ENCODE measurements at places on chromosomes 4 and X.
A peak's percentile ranks its signal among the peaks of the same experiment; 100 is the strongest.

DNA sequence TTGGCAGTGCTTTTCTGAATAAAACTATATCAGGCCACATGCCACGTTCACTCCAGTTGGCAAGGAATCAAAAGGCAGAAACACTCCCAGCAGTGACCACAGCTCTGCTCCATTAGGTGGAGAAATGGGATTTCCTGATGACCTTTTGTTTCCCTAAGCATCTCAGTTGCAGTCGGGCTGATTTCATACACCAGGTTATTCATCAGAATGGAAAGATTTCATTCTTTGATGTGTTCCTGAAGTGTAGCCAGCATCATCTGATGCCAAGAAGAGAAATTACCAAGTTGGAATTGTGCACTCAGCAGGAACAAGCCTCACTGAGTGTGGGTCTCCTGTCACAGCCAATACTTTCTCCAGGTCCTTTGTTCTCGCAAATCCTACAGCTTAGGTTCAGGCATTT lies 193.7 kb downstream of the SPATA18 start:
- no peak for DNase-seq

DNA sequence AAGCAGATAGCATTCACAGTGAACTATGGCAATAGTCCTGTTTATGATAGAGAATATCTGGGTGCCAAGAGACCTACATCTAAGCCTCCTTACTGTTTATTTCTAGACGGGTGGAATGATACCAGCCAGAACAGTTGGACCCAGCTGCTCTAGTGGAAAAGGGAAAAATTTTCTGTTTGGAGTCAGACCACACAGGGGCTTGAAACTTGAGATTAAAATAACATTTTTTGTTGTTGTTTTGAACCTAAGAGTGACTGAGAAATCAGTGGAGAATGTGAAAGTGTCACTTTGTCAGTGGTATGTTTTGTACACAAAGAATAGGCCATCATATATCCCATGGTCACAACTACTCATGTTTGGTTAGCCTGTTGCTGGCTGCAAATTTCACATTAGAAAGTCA lies 105.7 kb downstream of the AGTR2 start:
- DNase-seq = no peak

DNA sequence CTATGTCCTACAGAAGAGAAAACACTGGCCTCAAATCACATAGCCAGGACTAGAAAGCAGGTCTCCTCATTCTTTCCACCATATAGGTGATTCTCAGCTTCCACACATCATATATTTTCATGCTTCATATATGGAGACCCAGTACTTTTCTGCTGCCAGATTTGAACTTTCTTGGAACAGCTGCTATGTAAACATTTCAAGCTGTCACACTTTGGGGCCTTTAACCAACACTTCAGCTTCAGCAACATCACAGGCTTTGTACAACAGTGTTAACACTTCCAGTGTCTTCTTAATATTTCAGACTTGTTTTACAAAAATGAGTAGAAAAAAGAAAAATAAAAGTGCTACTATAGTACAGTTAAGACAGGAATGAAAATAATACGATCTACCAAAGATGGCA lies 12.6 kb downstream of the SH3RF1 start:
- no peak for DNase-seq

DNA sequence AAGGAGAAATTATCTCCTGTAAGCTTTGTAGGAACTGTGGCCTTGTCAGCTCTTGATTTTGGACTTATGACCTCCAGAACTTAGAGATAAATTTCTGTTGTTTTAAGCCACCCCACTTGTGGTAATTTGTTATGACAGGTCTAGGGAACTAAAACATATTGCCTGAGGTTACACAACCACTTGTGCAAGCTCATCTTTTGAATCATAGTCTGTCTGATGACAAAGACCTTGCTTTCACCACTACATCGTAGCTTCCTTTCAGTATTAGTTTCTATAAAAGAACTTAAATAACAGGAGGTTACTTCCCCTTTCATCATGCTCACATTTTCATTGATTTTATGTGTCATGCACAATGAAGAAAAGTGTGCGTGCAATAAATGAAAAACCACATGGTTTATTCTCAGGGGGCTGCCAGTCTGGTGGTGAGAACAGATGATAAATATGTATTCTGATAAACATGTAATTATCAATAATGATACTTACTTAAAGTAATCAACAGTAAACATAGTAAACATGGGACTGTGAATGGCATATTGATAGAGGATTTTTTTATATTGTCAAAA lies 690.0 kb upstream of the HS3ST1 start:
- peak; percentile 88 for DNase-seq

DNA sequence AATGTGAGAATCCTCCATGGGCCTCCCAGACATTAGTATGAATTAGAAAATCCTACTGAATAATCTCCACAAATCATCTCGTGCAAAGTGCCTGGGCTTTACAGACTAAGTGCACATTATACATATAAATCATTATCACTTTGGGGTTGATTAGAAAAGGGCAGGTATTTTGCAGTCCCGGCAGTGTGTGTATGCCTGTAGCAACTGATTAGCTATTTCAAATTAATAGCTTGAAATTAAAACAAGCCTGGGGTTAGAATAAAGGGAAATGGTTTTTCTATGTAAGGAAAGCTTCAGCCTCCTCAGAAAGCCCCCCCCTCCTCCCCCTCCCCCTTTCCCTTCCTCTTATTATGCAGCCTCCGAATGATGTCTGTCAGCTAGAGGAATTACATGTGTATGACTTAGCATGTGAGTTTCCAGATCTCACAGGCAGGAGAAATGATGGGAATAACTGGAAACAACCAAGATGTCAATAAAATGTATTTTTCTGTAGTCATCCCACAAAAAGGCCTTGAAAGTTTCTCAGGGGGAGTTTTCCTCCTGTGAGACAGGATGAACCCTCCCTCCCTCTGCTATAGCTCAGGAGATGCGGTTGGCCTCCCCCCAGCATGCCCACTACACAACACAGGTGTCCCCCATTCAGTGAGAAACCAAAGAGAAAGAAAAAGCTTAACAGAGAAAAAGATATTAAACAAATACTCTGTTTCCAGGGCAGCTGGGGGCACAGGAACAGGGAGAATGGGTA lies 41.2 kb upstream of the RASGEF1B start:
- DNase-seq = no peak

DNA sequence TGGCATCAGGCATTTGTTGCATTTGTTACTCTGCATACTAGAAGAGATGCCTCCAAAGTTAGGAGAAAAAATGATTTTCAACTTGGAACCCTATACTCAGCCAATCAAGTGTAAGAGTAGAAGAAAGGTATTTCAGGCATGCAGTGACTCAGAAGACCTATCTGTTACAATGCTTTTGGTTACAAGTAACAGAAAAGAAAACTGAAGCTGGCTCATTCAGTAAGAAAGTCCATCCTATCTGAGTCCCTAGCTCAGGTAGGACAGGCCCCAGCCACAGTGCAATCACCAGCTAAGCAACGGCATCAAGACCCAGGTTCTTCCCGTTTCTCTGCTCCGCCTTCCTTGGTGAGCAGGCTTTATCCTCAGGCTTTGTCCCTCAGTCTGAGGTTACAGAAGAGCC lies 23.3 kb downstream of the MECP2 start:
- DNase-seq = no peak

GRCh38 chrX:38018766-38019425 lies 12.5 kb downstream of the SYTL5 start:
- no peak for DNase-seq

DNA sequence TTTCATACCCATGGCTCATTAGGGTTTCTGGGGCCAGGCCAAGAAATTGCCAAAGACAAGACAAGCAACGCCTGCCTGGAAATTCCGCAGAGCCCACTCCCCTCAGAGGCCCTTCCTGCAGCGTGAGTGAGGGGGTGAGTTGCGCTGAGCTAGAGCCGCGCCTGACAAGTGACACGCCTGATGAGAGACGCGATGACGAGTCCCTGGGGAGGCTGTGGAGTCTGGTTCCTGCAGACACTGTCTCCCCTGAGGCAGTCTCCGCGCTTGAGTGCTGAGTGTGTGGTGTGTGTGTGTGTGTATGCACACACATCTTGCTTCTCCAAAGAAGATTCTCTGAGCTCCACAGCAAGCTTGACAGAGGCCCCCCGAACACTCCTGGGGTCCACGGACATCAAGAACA lies 269.8 kb downstream of the BCOR start:
- no peak for DNase-seq

- no peak for DNase-seq
Measured at GRCh38 chrX:7582191-7582590, 260.8 kb upstream of the VCX start.

GRCh38 chr4:105145156-105145902 lies 1.3 kb upstream of the TET2 start:
- peak; percentile 75 for DNase-seq

- no peak for DNase-seq
Measured at GRCh38 chr4:90093526-90093925, 33.7 kb upstream of the CCSER1 start.

- no peak for DNase-seq
Measured at GRCh38 chrX:31021537-31021936, 50.3 kb downstream of the FTHL17 start.

DNA sequence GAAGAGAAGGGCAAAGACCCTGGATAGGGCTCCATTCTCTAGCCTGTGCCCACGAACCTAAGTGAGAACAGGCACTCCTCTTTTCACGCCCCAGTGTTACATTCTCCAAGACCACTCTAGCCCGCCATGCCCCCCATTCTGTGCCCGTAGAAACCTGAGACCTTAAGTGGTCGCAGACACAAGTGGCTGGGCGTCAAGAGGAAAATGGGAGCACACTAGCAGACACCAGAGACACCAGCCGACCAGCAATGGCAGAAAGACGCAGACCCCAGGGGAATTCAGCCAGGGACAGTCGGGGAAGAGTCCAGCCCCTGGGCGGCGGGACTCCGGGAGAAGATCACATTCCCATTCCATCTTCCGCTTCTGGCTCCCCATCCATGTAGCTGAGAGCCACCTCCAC lies 2027.9 kb downstream of the PCDH7 start:
- DNase-seq = no peak

- no peak for DNase-seq
Measured at GRCh38 chr4:54395013-54395527, 166.0 kb downstream of the PDGFRA start.

DNA sequence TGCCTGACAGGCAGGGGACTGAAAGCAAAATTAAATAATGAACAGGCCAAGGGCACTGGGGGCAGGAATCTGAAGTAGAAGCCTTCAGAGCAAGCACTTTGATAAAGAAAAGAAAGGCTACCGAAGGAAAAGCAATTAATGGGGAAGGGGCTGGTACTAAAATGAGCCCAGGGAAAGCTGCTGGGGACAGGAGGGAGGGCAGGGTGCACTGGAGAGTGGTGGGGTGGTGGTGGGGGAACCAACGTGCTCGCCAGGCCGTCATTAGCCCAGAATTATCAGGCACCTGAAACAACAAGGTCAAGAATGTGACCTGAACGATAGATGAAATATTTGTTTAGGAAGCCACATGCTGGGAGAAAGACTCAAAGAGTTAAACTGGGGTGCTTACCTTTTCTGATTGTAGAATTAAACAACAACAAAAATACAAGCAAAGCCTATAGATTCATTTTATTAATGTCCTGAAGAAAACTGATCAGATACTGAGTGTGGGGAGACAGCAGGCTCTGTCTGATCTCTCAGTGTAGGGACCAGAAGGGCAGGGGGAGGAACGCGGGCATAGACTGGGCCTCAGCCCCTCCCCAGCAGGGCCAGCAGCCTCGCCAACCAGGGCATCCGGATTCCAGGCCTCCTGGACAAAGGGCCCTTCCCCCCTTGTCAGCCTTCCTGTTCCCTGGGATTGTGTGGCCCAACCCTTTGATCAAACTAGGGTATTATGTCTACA lies 239.7 kb upstream of the KLF3 start:
- no peak for DNase-seq

GRCh38 chr4:33890841-33891240 lies 2353.5 kb downstream of the ARAP2 start:
- DNase-seq = no peak

- DNase-seq = no peak
Measured at GRCh38 chrX:106177106-106177981, 9.2 kb downstream of the PWWP3B start.

- DNase-seq = no peak
Measured at GRCh38 chr4:107708225-107708624, 11.8 kb downstream of the PAPSS1 start.

GRCh38 chr4:15702941-15703403 lies at the start of gene BST1:
Gene BST1 (plus strand): TSS chr4:15703065. CDS start chr4:15703145, 80 bp downstream.
- peak; percentile 50 for DNase-seq

DNA sequence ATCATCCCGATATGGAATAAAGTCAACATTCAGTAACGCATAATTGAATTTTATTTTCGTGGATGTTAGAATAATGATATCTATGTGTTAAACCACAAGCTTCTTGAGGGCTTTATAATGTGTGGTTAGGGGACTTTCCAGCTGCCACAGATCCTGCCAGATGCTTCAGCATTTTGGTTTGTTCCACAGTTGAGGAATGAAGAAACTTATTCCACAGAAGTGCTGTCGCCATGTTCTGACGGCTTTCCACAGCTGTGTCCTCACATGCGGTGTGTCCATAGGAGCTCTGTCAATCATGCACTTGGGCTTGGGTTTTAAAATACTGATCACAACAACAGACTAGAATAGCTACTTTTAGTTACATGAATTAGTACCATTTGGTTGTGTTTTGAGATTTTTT lies 411.9 kb downstream of the TRIML1 start:
- DNase-seq = no peak

- DNase-seq = no peak
Measured at GRCh38 chrX:43876680-43877079, 5.6 kb downstream of the MAOB start.

DNA sequence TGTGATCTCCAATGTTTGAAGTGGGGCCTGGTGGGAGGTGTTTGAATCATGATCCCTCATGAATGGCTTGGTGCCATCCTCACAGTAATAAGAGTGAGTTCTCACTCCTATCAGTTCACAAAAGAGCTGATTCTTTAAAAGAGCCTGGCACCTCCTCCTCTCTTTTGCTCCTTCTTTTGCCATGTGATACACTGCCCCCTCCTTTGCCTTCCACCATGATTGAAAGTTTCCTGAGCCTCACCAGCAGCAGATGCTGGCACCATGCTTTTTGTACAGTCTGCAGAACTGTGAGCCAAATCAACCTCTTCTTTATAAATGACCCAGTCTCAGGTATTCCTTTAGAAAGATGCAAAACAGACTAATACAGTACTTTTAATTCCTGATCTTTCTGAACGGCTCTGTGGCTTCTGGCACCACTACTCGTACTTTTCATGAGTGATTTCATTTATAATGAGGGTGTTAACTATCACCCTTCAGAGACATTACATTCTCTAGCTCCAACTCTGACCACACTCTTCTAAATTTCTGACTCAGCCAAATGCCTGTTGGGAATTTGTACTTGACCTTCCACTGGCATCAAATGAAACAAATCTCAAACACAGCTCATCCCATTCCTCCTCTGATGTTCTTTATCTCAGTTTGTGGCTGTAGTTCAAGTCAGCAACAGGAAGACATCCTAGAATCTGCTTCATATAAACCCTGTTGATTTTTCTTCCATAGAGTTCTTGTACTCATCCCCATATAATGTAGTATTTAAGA lies 4.2 kb downstream of the UFSP2 start:
- DNase-seq = no peak

DNA sequence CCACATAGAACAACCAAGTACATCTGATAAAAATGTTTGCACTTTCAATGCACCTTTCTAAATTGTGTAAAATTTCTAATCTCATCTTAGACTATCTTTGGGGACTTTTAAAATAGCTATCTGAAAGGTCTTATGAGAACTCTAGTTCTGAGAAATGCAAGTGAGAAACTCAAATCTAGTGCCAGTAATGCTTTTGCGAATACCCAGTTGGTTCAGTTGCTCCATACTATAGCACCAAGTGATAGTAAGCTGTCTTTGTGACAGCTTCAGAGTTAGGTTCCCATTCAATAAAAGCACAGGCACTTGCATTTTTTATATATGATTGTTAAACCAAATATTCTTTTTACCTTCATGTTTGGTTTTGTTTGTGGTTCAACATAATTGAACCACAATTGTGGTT lies 4.5 kb upstream of the ITM2A start:
- no peak for DNase-seq
